Dermis blood vessel endothelial cell (primary cell): ENCODE measurements at places on chromosomes 12 and 14. TPM values are rescaled to one million over a fixed set of nuclear protein-coding genes. Genes with fewer than 3 reads are reported as not detected.

DNA sequence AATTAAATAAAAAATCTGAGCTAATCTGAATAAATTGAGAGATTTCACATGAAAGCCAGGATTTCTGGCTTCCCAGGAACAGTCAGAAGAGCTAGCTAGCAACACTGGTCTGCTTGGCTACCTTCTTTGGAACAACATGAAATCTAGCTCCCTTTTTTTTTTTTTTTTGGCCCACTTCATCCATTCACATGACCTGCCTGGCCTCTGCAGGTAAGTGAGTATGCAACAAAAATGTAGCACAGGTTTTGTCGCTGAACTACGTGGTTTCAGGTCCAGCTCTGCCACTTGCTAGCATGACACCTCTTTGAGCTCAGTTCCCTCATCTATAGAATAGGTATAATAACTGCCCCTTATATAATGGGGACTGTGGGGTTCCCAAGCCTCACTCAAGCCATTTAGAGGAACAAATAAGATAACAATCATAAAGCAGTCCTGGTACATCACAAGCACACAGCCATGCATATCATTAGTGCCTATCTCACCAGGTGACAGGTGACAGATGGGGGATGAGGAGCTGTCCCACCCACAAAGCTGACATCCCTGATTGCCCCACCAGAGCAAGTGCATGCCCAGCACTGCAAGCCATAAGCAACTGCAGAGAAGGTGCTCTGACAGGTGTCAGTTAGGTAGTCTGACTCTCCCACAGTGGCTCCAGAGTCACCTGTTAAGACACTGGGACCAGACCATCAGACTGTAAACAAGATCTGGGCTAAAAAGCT is 25.6 kb downstream of the PXN start:
- no peak for DNase-seq

GRCh38 chr12:55008944-55009585 is 10.7 kb upstream of the NEUROD4 start:
- no peak for DNase-seq

- no peak for DNase-seq
These were observed 16.4 kb upstream of the RNASE12 start for GRCh38 chr14:20607617-20608016.

GRCh38 chr12:117439531-117440001 is 78.1 kb upstream of the NOS1 start:
- DNase-seq: no peak

The C12orf50 gene
- not detected in 2 replicates for total RNA-seq

The ANKRD33 gene
- 0.19 TPM in 1 of 2 replicates, not detected in the other for total RNA-seq
